ENCODE measurements at places on chromosomes 5 and 9.

DNA sequence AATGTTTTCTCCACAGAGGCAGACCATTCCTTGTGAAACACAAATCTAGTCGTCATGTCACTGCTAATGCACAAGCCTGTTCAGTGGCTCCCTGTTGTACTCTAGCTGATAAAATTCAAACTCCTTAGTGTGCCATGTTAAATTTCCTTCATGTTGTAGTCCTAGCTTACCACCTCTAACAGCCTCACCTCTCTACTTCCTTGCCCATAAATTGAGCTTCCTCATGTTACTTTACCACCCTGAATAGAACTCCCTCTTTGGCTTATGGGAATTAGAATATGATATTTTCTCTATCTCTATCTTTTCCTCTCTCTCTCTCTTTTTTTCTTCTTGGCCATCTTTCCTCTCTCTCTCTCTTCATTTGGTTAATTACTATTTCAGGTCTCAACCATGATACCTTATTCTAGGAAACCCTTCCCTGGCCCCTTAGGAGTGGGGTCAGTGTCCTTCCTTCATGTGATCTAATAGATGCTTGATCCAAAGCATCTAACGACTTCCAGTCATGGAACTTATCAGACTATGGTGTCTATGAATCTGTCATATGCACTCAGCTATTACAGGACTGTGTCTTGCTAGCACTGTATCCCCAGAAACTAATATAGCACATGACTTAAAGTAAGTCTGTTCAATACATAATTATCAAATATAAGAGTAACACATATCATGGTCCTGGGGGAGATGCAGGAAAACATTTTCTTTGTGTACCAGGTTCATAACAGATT is 31.5 kb upstream of the ALDH1A1 start:
- DNase-seq = no peak

DNA sequence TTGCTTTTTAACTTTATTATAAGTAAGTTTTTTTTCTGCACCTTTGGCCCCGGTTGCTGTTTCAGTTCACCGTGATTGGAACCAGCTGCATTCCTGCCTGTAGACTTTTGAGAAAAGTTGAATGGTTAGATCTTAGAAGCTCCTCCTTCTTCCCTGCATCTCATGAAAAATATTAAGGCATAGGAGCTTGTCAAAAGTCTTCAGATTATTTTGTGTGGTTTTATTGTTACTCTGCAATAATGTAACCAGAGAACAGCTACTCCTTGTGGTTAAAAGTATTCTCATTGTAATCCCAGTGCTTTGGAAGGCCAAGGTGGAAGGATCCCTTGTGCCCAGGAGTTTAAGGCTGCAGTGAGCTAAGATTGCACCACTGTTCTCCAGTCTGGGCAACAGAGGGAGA is 3.3 kb upstream of the SLC2A8 start:
- DNase-seq = no peak

GRCh38 chr9:121557581-121558447 is 58.2 kb upstream of the GGTA1 start:
- DNase-seq = peak; percentile 72

- no peak for DNase-seq
These were observed 25.4 kb upstream of the UBAC1 start for GRCh38 chr9:135986605-135987004.

DNA sequence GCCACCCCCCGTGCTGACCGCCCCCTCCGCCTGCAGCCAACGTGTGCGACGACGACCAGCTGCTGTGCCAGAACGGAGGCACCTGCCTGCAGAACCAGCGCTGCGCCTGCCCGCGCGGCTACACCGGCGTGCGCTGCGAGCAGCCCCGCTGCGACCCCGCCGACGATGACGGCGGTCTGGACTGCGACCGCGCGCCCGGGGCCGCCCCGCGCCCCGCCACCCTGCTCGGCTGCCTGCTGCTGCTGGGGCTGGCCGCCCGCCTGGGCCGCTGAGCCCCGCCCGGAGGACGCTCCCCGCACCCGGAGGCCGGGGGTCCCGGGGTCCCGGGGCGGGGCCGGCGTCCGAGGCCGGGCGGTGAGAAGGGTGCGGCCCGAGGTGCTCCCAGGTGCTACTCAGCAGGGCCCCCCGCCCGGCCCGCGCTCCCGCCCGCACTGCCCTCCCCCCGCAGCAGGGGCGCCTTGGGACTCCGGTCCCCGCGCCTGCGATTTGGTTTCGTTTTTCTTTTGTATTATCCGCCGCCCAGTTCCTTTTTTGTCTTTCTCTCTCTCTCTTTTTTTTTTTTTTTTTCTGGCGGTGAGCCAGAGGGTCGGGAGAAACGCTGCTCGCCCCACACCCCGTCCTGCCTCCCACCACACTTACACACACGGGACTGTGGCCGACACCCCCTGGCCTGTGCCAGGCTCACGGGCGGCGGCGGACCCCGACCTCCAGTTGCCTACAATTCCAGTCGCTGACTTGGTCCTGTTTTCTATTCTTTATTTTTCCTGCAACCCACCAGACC is 80.2 kb downstream of the NTNG2 start:
- DNase-seq = peak; percentile 56

- DNase-seq = no peak
These were observed 117.1 kb upstream of the RASA1 start for GRCh38 chr5:87150630-87151029.

GRCh38 chr9:1929134-1929533 is 86.0 kb upstream of the SMARCA2 start:
- DNase-seq = no peak

- no peak for DNase-seq
These were observed 169.0 kb downstream of the DOCK2 start for GRCh38 chr5:169805937-169806700.

- no peak for DNase-seq
These were observed 145.1 kb upstream of the TBCA start for GRCh38 chr5:77921094-77921768.
